ENCODE measurements at places on chromosomes 7 and 10.

GRCh38 chr7:73345538-73345937 is 17.6 kb downstream of the FKBP6 start:
- DNase-seq: no peak

DNA sequence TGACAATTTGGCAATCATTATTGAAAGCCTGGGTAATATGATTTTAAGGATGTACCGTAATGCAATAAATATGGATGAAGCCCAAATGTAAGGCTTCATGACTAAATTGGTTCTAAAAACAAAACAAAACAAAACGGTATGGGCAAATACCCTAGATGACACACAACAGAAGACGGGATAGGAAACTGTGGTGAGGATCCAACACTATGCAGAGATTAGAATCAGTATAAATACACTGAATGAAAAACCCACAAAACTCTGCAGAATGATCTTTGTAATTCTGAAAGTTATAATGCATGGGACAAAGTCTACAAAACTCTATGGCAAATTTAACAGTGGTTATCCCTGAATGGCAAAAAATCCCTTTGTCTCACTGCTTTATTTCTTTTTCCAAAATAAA is 57.6 kb downstream of the MALSU1 start:
- DNase-seq: peak; percentile 11

DNA sequence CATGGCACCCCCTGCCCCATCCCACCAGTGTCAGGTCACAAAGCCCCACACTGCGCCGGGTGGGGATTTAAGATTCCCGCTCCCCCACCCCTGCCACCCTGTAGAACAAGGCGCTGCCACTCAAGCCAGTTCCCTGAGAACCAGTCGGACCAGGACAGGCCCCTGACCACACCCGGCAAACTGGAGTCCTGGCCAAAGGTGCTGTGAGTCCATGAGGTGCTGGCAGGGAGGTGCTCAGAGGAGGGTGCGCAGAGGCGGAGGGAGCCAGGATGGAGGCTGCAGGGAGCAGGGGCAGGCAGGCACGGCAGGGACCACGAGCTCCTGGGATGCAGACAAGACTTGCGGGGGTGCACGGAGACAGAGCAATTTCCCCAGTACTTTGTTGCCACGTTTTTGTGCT is 19.7 kb upstream of the GDI2 start:
- no peak for DNase-seq

DNA sequence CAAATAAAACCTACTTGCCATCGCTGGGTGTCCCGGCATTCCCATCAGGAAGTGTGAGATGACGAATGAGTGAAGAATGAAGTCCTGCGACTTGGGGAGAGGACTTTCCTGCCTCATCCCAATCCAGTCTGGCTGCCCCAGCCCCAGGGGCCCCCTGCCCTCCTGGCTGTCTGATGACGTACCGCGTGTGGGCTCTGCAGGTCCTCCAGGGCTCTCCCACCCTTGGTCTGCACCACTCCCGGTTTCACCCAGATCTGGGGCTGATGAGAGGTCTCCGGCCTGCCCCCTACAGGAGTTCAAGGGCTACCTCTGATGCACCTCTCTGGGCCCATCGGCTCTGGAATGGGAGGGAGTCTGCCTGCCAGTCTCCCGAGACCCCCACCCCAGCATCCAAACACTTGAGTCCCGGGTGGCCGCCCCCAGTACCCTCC is 9.8 kb downstream of the ATP6V1F start:
- no peak for DNase-seq

- DNase-seq: no peak
Observed at GRCh38 chr10:129770286-129770685, 193.8 kb downstream of the EBF3 start.

- DNase-seq: no peak
Observed at GRCh38 chr10:68178592-68178991, 53.3 kb downstream of the ATOH7 start.

- DNase-seq: no peak
Observed at GRCh38 chr7:77200542-77200941, 923 bp upstream of the FGL2 start.

DNA sequence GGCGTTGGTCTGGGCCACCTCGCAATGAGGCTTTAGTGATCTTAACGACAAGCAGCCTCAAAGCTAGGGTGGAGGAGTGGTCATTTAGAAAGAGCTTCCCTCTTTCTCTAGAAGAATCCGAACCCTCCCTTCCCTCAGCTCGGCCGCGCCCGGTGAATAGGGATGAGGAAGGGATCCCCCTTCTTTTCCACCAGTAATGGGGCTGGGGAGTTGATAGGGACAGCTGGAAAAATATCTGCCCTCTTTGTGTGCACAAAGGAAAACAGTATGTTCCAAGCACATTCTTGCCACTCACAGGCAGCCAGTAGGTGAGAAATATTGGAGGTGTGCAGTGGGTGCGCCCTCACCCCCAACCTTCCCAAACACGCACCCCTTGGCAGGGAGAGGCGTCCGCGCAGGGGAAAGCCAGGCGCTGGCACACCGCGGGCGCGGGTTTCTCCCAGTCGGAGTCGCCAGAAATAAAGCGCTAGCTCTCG is 6.5 kb downstream of the DLX5 start:
- no peak for DNase-seq

DNA sequence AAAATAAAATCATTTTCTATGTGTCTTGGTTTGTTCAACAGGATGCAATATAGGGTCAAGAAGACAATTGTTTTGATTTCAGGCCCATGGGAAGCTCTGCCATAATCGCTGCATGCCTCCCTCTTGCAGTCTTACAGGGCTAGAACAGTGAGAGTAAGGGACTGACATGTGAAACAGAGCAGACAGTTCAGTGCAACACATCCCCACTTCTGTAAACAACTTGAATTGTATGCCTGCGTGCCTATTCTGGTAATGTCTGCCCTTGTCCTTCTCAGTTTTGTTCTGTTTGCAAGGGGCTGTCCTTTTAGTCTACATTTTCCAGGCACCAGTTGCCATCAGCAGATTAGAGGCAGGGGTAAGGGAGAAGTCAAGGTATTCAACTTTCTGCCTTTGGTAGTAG is 34.8 kb upstream of the GPR37 start:
- DNase-seq: no peak

DNA sequence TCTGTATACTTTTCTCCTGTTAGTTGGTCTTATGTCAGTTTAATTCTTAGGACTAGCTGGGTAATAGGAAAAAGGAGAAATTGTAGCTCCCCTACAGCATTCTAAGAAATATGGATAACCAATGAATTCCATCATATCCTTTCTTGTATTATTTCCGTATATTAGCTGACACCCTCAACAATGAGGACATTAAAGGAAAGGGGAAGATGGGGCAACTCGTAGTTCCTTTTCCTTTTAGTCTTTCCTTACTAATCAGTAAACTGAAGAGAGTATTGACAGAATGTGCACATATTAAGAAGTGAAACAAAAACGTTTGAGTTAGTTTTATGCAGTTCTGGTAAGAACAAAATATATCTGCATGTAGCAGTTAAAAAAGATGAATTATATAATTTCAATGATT is 35.1 kb upstream of the C10orf67 start:
- DNase-seq: no peak

DNA sequence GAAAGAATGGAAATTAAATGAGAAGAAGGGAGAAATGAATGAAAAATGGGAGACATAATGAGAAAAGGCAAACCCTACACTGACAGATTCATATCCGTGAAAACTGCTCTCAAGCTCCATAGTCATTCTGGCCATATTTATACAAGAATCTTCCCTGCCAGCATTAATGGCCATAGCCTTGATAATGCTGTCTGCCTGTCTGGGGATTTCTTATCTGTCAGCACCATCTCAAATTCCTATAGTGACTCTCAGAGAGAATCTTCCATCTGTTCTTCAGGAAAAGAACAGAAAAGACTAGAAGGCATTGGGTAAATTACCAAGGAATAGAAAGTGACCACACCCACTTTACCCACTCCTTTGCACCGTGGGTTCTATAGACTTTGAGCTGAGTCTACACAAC is 295.9 kb downstream of the PLXNA4 start:
- no peak for DNase-seq

GRCh38 chr7:44530990-44531389 is 10.1 kb downstream of the NPC1L1 start:
- DNase-seq: no peak

DNA sequence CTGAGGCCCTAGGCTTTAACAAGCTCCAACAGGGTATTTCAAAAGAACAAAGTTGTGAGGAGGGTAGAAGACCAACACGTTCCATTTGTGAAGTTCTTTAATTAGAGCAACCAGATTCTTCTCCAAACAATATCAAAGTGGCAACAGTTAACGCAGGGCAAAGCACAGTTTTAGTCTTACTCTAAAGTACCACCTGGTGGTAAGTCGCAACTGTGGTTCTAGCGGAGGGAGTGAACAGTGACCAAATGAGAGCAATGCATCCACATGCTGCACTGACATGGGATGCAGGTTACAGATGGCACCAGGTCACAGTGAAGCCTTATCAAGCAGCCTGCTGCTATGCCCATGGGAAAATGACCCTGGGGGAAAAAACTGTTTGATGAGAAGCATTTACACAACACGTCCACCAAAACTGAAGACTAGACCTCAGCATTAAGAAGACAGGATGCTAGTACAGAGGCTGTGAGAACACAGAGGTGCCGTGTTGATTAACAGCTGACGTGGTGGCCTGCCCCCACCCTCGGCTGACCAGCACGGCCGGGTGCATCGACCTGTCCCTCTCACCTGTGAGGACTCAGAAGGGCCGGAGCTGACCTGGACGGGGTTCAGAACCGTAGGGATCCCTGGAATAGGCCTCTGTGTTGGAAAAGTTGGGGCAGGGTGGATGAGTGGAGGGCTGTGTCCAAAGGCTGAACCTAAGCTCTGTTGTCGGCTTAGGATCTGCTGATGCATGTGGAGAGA is 211.2 kb downstream of the GLI3 start:
- no peak for DNase-seq

GRCh38 chr7:2518737-2519118 is 846 bp upstream of the LFNG start:
- no peak for DNase-seq

GRCh38 chr10:235915-236314 is 100.7 kb downstream of the ZMYND11 start:
- no peak for DNase-seq

DNA sequence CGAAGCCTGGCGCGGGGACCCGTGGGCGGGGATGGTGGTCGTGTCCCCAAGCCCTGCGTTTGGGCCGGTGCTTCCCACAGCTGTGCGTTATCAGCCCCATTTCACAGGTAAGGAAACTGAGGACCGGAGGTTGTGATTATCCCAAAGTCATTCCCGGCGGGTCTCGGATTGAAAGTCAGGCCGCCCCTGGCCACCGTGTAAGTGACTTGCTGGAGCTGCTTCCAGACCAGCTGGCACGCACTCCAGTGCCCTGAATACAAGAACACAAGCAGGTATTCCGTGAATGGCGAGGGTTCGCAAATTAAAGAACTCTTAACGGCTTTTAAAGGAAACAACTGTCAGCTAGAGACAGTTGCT is 675 bp upstream of the ATE1 start:
- peak; percentile 15 for DNase-seq

GRCh38 chr10:16493884-16494536 is 27.7 kb downstream of the C1QL3 start:
- DNase-seq: no peak

GRCh38 chr10:132710746-132711612 is 75.0 kb downstream of the NKX6-2 start:
- no peak for DNase-seq

GRCh38 chr7:102424129-102424551 is 9.2 kb upstream of the ORAI2 start:
- no peak for DNase-seq

DNA sequence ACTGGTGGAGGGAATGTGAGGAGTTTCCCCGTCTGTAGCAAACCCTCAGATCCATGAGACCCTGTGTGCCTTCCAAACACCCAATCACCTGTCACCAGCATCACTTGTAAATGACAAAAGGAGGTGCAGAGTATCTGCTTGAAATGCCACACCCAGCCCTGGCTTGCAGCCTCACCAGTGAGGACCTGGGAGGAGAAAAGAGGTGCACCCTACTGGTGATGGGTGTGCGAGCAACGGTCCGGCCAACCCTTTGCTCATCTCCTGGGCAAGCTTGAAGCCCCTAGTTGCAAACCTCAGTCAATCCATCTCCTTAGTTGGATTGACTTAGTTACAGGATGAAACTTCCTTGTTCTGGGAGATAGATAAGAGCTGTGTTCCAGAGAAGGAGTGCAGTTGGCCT is 62.4 kb upstream of the WAPL start:
- DNase-seq: no peak

- no peak for DNase-seq
Observed at GRCh38 chr7:29639386-29639785, 75.8 kb downstream of the PRR15 start.

- no peak for DNase-seq
Observed at GRCh38 chr10:493391-494148, 195.9 kb downstream of the DIP2C start.

DNA sequence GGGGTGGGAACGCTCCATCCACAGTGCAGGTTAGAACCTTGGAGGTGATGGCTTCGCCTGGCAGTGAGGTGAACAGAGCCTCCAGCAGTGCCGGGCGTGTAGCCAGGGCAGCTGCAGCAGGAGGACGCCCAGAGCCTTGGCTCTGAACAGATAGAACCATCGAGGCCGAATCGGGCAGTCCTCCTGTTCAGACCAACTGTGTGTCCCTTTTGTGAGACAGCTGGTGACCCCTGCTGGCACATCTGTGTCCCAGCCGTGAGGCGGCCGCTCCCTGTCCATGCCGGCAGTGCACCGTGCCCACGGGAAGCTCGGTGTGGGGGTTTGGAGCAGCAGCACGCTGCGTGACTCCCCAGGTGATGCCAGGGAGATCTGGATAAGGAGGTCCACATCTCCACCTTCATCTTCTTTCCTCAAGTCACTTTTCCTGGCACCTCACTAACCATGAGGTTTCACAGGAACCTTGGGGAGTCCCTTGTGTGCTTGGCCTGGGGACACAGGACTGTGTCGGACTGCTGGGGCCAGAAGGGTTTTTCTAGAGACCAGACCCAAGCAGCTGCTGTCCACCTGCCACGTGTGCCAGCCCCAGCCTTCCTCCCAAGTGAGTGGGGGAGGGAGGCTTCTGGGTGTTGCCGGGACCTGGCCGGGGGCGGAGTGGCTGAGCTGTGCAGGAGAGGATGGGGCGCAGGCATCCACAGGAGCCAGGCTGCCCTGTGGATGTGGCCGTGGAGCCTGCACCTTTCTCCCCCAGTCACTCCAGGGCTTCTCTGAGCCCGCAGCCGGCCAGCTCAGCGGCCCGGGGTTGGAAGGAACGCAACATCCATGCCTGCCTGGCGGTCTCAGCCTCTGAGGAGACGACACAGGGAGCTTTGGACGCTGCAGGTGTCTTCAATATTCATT is 69.4 kb downstream of the DNAJB6 start:
- no peak for DNase-seq

GRCh38 chr10:89520706-89521105 is 14.7 kb downstream of the SLC16A12 start:
- no peak for DNase-seq

- no peak for DNase-seq
Observed at GRCh38 chr10:71204746-71205145, 7.6 kb upstream of the UNC5B start.

DNA sequence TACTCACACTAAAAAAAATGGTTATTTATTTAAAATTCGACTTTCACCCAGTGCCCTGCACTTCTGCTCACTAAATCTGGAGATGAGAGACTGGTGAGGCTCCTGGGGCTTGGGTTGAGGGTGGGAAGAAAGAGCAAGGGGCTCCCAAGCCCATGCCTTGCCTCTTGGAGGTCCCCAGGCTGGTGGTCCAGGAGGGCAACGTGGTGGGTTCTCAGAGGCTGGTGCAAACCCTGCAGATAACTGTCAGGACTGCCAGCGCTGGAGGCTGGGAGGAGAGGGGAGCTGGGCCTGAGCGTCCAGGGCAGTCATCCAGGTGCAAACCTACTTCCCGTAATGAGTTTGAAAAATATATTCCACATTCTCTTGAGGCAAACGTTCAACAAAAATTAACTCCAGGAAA is 528.3 kb downstream of the GLRX3 start:
- no peak for DNase-seq
